Tibial nerve (tissue), 4 donors: ENCODE measurements at places on chromosomes 12 and 14.
A peak's percentile ranks its signal among the peaks of the same experiment; 100 is the strongest.

GRCh38 chr12:51254536-51254935, 15.7 kb downstream of the SMAGP start:
- H3K4me3 ChIP-seq = no peak overlapping the region
- H3K4me1 ChIP-seq = no peaks in the 10 kb centered on the region
- no peak overlapping the region for H3K27ac ChIP-seq
- no peaks in the 10 kb centered on the region for H3K27me3 ChIP-seq
- no peaks in the 10 kb centered on the region for H3K36me3 ChIP-seq
- DNase-seq = no peak

GRCh38 chr12:92049403-92049802, 96.2 kb downstream of the BTG1 start:
- H3K4me3 ChIP-seq = no peak overlapping the region
- DNase-seq = no peak
- H3K4me1 ChIP-seq = peaks cover 3% of the 10 kb centered on the region
- H3K27ac ChIP-seq = no peak overlapping the region

DNA sequence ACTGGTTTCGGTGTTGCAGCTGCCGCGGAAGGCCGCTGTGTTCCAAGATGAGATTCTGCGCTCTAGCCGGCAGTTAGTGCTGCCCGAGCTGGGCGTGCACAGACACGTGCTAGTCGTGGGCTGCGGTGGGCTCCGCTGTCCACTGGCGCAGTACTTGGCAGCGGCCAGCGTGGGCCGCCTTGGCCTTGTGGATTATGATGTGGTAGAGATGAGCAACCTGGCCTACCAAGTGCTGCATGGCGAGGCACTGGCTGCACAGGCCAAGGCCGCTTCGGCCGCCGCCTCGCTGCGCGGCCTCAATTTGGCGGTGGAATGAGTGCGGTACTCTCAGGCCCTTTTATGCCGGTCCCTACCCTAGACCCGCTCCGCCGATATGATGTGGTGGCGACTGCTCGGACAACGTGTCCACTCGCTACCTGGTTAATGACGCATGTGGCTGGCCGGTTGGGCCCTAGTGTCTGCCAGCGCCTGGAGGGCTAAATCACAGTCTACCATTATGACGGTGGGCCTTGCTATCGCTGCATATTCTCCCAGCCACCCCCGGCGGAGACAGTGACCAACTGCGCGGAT, 102.2 kb downstream of the SNAPC1 start:
- no peak overlapping the region for H3K4me3 ChIP-seq
- H3K4me1 ChIP-seq = no peaks in the 10 kb centered on the region
- H3K27ac ChIP-seq = no peak overlapping the region
- no peaks in the 10 kb centered on the region for H3K36me3 ChIP-seq

DNA sequence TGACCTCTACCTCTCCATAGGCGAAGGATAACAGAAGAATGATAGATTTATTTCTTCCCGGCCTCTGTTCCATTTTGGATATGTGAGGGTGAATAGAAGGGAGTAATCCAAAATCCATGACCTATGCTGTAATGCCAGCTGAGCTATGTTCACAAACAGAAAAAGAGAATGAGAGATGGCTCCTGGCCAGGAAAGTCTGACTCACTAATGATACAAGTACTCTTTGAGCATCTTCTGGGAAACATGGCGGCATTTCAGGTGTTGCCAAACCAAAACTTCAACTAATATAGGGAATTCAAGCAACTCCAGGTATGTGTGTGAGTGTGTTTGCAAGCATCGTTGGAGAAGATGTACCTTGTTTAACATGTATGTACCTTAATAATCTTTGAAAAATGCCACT, 55.1 kb downstream of the MED13L start:
- DNase-seq = peak; percentile 98
- no peaks in the 10 kb centered on the region for H3K36me3 ChIP-seq
- H3K4me1 ChIP-seq = peaks cover 52% of the 10 kb centered on the region
- H3K27ac ChIP-seq = peak overlapping the region; percentile 68
- no peaks in the 10 kb centered on the region for H3K27me3 ChIP-seq

- no peak overlapping the region for H3K4me3 ChIP-seq
- H3K27ac ChIP-seq = no peak overlapping the region
- no peaks in the 10 kb centered on the region for H3K4me1 ChIP-seq
- H3K36me3 ChIP-seq = no peaks in the 10 kb centered on the region
- no peaks in the 10 kb centered on the region for H3K27me3 ChIP-seq
Observed at GRCh38 chr12:87939182-87939581, 90.0 kb downstream of the C12orf50 start.

GRCh38 chr12:53602176-53602864, 23.9 kb downstream of the ATF7 start:
- DNase-seq = no peak
- H3K4me1 ChIP-seq = peaks cover 52% of the 10 kb centered on the region
- H3K27ac ChIP-seq = no peak overlapping the region
- H3K36me3 ChIP-seq = no peaks in the 10 kb centered on the region
- no peak overlapping the region for H3K4me3 ChIP-seq
- no peaks in the 10 kb centered on the region for H3K27me3 ChIP-seq

DNA sequence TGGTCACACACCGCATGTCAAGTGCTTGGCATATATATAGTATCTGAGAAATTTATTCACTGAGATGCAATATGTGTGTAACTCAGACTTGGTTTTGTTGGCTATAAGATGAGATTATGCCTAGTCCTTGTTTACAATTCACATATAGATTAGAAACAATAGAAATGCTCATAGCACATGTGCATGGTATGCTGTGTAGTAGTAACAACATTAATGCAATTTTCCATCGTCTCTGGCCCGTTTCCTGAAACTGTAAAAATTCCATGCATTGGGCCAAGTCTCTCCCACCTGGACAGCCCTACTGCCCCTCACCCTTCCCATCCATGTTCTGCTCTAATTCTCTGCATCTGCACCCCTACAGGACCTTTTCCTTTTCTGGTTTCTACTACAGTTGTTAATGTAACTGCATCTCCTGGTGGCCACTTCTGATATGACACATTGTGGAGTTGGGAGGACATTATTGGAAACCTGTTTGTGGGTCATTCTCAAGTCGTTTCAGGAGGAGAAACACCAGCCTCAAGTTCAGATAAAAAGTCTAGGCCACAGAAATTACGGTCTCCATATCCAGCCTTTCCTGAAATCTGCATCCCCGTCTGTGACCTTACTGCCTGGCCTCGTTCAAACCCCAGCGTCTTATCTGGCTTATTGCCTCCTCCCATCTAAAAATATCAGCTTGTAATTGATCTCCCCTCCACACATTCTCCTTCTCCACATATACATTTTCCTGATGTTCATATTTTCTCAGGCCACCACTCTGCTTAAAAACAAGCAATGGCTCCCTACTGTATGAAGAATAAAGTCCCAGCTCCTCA, 37.5 kb downstream of the EMP1 start:
- H3K4me3 ChIP-seq = no peak overlapping the region
- H3K27ac ChIP-seq = no peak overlapping the region
- H3K4me1 ChIP-seq = peaks cover 7% of the 10 kb centered on the region
- H3K36me3 ChIP-seq = no peaks in the 10 kb centered on the region
